ENCODE measurements at places on chromosomes 1 and 21.

- peak; percentile 65 for DNase-seq
These were observed 30.4 kb upstream of the SLC30A1 start for GRCh38 chr1:211609120-211610024.

DNA sequence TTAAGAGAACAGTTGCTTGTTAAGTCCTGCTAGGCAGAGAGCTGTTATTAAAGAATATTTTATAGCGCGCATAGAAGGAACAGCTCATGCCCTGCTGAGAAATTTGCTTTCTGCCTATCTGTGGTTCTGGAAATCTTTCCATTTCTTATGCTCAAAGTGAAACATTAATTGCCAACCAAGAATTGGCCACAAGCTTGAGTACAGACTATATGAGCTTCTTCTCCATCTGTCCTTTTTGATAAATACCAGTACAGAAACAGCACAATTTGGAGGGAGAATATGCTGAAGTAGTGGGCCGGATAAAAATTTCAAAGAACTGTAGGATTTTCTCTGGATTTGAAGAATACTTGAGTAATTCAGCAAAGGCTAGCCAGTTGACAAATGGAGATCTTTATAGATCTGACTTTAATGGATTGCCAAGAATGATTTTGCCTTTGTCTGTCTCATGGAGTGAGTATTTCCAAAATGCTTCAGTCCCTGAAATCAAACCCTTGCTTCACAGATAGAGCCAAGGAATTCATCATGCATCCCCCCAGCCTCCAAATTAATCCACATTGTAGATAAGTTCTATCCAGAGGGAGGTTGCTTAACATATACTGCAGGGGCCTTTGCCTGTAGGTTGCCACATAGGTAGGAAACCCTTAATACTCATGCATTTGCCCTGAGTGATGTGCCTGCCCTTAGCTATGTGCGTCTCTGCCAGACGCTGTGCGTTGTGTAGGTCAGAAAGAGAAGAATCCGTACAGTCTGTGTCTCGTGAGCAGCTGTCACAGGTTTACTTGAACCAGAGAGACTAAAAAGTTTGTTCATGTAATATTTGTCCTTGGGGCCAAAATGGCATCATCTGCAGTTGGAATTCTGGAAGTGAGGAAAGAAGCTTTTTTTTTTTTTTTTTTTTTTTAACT is 44.2 kb downstream of the SMYD2 start:
- DNase-seq = no peak

- DNase-seq = no peak
These were observed 4.3 kb upstream of the BCAR3 start for GRCh38 chr1:93685918-93686317.

GRCh38 chr1:68378296-68379084 is 71.3 kb downstream of the RPE65 start:
- DNase-seq = no peak

GRCh38 chr1:110877364-110877763 is 4.4 kb downstream of the CD53 start:
- no peak for DNase-seq

DNA sequence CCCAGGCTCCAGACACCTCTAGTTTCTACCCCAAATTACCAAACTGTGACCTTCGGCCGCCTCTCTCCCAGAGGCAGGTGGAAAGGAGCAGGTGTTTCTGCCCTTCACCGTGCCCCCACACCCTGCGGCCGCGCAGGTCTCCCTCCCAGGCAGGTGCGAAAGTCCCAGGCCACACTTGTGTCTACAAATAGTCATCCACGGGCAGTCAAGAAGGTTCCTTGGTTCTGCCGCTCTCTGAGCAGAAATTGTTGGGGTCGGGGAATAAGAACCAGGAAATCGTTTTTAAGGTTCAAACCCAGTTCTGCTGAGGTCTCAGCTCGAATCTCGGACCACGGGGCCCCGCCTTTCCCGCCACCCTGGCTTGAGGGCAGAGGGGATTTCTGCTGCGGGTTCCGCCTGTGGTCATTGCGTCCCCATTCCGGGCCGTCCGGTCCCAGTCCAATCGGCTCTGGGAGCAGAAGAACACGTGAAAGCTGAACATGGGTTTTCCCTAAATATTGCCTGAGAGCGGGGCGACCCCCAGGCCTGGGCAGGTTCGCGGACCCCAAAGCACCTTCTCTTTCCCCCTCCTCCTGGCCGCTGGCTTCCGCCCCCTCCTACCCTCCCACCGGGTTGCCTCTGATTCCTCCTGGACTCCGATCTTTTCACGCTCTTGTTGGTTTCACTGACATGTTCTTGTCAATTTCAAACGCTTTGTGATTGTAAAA is 1.2 kb upstream of the ATF3 start:
- DNase-seq = peak; percentile 71

GRCh38 chr1:37940299-37940947 is 6.4 kb downstream of the INPP5B start:
- no peak for DNase-seq

DNA sequence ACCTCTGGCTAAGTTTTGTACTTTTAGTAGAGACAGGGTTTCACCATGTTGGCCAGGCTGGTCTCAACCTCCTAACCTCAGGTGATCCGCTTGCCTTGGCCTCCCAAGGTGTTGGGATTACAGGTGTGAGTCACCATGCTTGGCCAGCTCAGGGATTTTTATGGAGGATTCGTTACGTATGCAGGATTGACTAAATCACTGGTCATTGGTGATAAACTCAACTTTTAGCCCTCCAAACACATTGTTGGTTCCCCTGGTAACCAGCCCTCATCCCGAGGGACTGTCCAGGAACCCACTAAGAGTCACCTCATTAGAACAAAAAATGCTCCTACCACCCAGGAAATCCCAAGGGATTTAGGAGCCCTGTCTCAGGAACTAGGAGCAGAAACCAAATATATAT is 40.4 kb downstream of the ST3GAL3 start:
- DNase-seq = no peak

DNA sequence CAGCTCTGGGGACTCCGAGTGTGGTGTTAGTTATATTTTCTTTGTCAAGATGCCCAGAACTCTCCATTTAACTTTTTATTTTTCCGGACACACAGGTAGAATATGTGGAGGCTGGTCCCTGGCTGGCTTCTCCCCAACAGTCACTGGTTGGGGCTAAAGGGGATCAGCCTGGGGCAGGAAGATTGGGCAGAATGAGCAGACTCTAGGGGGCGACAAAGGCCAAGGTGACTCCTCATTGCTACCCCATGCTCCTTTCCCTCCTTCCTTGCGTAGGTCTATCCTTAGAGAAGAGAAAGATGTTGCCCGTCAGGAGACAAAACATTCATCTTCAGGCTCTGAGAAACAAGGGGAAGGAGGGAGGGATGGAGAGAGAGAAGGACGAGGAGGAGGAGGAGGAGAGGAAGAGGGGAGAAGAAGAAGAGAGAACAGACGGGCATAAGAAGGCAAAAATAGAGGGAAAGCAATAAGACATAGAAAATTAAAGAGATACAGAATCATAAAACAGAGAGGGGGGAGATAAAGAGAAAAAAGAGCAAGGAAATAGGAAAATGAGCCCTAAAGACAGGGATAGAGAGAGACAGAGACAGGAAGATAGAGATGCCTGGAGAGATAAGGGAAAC is 89.9 kb downstream of the FOXD2 start:
- DNase-seq = peak; percentile 77

- DNase-seq = no peak
These were observed 41.3 kb downstream of the TBX19 start for GRCh38 chr1:168321945-168322344.

Measured in Peyer's patch (tissue), 4 donors.